Fibroblast of the aortic adventitia (primary cell): ENCODE measurements at places on chromosomes 4 and X. TPM values are rescaled to one million over a fixed set of nuclear protein-coding genes. Genes with fewer than 3 reads are reported as not detected.

GRCh38 chr4:9704551-9705332 is 76.7 kb upstream of the DRD5 start:
- DNase-seq, result no peak

DNA sequence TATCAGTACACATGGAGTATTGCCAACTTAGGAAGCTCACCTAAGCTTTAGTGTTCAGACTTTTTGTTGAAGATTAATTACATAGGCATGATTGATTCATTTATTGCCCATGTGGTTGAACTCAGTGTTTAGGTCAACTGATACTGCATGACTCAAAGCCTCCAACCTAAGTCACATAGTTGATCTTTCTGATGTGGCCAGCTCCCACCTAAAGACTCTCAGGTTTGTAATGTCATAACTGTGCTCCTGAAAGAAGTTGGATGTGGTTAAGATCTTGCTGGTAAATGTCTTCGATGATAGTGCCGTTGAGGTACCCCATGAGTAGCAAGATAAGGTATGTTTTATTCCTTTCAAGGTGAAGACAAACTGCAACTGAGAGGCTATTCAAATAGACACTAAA is 192.5 kb downstream of the EDA start:
- DNase-seq, result no peak

DNA sequence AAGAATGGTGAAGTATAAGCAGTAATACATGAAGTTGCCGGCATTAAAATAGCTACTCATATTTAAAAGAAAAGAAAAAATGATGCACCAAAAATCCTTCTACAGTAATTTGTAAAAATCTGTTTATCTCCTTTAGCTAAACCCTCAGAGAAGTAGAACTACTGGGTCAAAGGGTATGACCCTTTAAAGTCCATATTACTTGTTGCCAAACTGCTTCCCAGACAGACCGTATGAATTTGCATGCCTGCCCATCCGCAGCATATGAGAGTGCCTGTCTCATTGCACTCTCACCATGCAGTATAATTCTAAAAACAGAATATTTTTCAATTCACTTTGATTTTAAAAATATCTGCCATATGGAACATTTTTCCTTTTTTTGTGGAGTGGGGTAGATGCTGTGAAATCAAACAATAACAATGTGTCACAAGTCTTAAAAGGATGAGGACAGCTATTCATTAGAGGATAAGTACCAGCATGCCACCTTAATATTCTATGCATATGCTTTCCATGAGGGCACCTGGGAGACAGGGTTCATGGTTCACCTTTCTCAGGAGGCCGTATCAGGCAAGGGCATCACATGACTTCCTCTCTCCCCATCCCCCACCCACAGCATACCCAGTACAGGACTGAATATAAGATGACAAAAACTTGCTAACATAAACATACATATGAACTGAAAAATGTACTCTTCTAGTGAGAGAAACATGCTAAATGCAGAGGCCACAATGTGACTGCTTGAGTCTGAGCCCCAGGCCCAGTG is 17.8 kb downstream of the ZDHHC9 start:
- DNase-seq, result no peak

GRCh38 chr4:10335050-10335449 is 122.2 kb downstream of the ZNF518B start:
- no peak for DNase-seq

The PABPC1L2A gene
- not detected in 2 replicates for total RNA-seq
